Lower leg skin (tissue), 4 donors: ENCODE measurements at places on chromosomes 4 and X.

GRCh38 chr4:108301545-108302251, 133.0 kb upstream of the LEF1 start:
- no peak for DNase-seq

DNA sequence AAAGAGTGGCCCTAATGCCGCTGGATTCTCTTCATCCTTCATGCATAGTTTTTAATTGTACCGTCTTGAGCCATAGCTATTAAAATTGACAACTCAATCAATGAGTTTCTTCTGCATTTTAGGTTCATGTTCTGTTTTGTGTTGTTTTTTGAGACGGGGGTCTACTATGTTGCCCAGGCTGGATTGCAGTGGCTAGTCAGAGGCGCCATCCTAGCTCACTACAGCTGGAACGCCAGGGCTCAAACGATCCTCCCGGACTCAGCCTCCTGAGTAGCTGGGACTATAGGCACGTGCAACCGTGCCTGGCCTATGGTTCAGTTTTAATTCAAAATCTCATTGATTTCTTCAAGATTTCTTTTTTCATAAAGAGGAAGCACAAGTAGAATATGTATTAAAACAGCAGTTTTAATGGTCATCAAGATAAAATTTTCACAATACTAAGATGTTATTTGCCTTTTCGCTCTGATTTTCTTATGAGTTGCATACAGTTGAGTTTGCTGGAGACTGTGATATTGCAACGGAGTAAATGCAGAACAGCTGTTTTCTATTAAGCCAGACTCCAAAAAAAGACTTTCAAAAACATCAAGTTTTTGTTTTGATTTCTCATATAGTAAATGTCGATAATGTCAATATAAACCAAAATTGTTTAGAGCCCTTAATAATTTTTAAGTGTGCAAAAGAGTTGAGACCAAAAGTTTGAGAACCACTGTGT, 1.1 kb upstream of the STX18 start:
- DNase-seq = no peak

DNA sequence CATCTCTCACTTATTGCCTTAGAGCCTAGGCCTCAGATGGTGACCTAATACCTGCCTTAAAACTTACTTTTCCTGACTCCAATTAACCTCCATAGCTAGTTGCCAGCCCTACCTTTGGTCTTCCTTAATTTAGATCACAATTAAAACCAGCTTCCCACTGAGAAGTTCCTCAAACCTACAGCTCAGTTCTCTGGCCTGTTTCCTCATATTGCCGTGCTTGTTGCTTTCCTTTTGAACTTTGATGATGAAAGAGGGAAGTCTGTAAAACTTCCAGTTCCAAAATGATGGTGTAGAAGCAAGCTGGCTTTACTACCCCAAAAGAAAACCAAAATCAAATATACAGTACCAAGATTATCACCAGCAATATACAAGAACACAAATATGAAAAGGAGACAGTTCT, 28.9 kb upstream of the CAMK2D start:
- no peak for DNase-seq

- DNase-seq = no peak
Measured at GRCh38 chr4:44056721-44057151, 391.9 kb downstream of the KCTD8 start.

DNA sequence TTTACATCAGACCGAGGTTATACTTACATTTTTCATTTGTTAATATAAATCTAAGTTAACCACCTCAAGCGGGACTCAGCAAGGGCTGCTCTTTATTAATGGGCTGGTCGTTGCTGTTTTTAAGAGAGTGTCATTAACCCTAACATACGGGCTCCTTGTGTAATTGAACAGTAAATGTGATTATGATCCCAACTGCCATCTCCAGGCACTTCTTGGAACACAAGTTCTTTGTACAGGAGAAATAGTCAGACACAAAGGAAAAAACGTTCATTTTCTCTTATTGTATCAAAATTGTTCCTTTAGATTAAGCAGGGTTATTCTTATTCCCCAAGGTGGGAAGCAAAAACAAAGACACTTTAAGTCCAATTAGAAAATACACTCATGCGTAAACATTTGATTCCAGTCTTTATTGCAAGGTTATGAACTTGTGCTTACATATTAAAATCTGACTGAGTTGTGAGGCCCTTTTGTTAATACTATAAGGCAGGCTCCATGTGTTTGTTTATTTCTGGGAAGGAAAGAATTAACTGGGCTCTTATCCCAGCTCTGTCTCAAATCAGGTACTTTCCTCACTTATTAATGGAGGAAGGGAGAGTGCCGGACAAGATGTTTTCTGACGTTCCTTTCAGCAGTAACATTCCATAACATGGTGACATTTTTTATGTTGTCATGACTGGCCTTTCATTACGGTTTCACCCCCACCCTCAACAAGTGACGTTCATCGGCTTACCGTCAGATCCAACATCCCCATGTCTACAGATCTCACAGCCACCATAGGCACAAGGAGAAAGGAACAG, 95.9 kb downstream of the RASL11B start:
- no peak for DNase-seq

DNA sequence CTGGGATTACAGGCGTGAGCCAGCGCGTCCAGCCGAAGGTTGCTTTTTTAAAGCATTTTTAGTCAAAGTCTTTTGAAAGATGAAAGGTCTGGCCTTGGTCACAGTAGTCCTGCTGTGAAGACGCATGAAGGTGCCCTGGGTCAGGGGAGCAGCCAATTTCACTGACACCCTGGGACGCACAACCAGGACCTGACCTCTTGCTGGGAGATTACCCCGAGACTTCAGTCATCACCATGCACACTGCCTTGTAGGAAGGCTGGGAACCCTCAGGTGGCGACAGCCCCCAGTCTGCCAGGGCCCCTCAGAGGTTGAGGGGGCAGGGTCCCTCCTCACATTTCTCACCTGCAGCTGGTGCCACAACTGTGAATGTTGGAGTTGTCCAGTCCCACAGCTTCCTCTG, 53.2 kb downstream of the CPLX1 start:
- no peak for DNase-seq

- DNase-seq = no peak
Measured at GRCh38 chrX:103531002-103531401, 11.7 kb upstream of the RAB40A start.

DNA sequence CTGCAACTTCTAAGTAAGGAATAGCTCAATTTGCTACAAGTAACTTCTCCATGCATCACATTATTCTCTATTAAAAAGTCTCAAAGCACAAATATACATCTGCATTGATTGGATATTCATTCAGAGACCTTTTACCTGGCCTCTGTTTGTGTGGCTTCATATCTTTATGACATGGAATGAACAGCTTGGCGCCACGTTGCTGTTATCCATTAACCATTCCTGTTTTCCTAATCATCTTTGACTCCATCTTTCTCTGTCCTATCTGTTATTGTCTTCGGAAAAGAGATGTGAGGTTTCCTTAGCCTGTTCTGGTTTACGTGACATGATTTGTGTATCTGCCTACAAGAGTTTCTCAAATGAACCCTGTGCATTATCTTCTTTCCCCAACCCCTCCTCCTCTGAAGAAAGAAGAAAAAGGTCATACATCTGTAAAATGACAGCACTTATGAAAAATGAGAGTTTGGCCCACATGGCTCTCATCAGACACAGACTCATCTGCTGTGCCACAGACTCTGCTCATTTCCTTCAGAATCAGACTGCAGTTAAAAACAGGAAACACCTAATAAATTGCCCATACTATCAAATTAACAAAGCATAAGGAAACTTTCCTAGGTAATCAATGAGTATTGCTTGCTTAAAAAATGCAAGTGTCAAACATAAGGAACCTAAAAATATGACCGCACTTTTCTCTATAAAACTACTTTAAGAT, 347.6 kb upstream of the FAM241A start:
- DNase-seq = no peak
